ENCODE measurements at places on chromosomes 16 and 17.

GRCh38 chr16:89143201-89143741 is 28.3 kb upstream of the CDH15 start:
- no peak for DNase-seq

- DNase-seq: no peak
Observed at GRCh38 chr17:57327176-57327970, 71.0 kb downstream of the MSI2 start.

GRCh38 chr17:56359518-56359917 is 206.2 kb downstream of the ANKFN1 start:
- DNase-seq: no peak

GRCh38 chr17:70201872-70202419 is 32.6 kb downstream of the KCNJ2 start:
- no peak for DNase-seq

- DNase-seq: no peak
Observed at GRCh38 chr17:14398766-14399165, 97.9 kb downstream of the HS3ST3B1 start.

DNA sequence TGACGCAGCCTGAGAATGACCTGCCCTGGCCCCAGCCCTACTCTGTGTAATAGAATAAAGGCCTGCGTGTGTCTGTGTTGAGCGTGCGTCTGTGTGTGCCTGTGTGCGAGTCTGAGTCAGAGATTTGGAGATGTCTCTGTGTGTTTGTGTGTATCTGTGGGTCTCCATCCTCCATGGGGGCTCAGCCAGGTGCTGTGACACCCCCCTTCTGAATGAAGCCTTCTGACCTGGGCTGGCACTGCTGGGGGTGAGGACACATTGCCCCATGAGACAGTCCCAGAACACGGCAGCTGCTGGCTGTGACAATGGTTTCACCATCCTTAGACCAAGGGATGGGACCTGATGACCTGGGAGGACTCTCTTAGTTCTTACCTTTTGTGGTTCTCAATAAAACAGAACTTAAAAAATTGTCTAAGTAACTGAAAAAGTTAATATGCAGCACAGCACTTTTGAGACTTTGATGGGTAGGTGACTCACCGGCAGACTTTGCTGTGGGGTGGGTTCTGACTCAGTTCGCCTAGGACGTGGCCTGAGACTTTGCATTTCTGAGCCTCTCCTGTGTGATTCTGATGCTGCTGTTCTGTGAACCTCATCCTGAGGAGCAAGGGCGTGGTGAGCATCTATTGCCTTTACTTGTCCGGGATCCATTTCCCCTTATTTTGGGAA is 5.7 kb downstream of the LAT start:
- DNase-seq: no peak

DNA sequence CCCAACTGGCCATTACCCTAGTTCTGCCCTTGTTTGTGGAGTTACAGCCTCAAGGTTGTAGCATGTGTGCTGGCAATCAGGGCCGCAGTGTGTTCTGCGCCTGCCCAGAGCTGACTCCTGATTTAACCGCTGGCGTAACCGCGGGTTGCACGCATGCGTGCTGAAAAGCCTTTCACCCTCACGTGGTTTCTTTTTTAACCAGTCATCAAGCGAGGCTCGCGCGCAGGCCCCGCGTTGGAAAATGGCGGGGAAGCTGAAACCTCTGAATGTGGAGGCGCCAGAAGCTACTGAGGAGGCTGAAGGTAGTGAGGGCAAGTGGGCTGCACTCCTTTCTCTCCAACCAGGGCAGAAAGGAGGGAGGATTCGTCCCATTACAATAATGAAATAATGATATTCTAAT is at the start of gene SYCE1L:
Gene SYCE1L (plus strand): TSS at position 198 of the 400 bp plus-strand sequence. CDS start 44 bp downstream, at position 242.
- DNase-seq: no peak

- DNase-seq: no peak
Observed at GRCh38 chr17:82424001-82424862, 5.8 kb upstream of the OGFOD3 start.

DNA sequence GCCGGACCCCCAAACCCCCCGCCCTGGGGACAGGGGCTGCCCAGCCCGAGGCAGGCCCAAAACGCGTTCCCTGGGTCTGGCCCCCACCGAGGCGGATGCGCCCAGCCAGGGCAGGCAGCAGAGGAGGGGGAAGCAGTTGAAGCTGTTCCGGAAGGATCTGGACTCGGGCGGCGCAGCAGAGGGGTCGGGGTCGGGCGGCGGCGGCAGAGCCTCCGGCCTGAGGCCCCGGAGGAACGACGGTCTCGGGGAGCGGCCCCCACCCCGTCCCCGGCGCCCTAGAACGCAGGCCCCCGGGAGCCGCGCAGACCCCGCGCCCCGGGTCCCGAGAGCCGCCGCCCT is 22.9 kb upstream of the ZFPM1 start:
- peak; percentile 73 for DNase-seq

DNA sequence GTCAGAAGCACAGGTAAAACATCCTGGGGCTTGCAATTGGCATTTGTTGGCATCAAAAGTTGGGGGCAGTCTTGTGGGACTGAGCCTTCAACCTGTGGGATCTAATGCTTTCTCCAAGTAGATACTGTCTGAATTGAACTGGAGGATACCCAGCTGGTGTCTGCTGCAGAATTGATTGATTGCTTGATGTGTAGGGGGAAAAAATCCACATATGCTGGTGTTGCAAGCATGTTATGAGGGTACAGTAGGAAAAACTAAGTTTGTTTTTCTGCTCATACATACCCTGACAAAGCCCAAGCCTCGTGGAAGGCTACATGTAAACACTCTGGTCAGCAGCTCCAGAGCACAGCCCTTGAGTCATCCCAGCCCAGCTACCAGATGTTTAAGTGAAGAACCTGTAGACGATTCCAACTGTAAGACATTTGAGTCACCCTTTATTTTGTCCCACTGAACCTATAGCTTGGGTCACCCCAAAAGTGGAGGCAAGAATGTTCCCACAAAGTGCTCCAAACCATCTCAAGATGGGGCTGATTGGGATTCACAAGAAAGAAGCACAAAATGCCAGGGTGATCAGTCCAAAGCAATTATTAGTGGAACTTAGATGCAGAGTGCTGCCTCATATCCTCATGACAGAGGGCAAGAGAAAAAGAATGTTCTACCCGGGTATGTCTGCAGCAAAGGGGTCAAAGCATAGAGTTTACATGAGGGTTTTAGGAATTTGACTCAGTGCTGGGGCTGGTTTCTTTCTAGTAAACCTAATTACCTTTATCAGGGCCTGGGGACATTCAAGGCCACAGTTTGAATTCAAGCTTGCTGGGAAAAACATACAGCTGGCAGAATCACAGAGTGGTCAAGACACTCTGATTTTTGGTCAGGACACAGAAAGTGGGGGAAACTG is 9.6 kb upstream of the APPBP2 start:
- DNase-seq: no peak

DNA sequence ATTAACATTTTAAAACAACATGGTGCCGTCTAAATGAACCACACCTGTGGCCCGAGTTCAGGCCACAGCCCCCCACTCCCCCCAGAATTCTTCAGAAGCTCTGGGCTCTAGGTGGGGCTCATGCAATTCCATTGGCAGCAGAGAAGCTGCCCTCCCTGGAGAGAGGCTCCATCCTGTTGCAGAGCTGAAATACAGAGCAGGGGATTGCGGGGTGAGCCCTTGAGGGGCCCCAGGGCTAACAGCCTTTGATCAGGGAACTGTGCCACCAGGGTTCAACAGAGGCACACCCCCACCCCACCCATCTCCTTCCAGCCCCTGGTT is 69.3 kb downstream of the ABR start:
- DNase-seq: no peak

DNA sequence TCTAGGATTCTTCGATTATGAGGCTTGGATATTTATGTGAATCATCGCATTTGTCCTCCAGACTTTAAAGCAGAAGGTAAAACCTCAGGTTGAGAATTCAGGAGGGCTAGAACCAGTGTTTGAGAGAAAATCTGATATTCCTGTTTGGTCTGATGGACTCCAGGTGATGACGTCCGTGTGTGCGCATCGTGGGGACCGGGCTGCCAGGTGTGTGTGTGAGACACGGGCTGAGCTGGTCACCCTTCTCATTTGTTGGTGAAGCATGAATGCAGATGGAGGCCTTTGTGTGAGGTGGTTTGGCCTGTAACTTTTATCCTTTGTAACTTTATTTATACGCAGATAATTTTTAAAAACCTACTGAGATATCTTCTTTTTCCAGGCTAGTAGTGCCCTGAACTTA is 42.8 kb downstream of the ZNF750 start:
- no peak for DNase-seq

DNA sequence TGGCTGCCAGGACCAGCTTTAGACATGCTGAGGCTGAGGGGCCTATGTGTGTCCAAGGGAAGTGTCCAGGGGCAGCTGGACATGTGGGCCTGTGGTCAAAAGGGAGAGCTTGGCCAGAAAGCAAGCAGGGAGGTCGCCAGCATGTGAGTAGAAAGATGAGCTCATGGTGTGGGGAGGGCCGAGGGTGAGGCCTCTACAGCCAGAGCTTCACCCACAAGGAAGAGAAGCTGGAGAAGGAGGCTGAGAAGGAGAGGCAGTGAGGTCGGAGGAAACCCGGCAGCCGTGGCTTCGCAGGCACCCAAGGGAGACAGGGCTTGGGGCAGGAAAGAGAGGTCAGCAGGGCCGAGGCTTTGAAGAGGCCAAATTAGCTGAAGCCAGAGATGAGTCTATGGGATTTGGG is 4.0 kb upstream of the HSD11B2 start:
- no peak for DNase-seq
